ENCODE measurements at places on chromosomes 7 and 10.

DNA sequence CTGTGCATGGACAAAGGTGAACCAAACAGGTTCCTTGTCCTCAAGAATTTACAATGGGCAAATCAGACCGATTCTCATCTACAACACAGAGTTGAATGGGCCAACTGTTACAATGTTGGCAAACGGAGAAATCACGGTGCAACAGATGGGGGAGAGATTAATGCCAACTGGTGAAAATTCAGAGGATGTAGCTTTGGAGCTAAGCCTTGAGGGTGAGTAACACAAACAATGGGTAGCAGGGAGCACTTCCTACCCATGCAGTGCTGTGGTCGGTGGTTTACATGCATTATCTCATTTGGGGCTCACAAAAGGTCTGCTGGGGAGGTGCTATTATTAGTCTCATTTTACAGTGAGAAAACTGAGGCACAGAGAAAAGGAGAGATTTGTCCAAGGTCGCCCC is 902 bp upstream of the NFE2L3 start:
- DNase-seq, result no peak

DNA sequence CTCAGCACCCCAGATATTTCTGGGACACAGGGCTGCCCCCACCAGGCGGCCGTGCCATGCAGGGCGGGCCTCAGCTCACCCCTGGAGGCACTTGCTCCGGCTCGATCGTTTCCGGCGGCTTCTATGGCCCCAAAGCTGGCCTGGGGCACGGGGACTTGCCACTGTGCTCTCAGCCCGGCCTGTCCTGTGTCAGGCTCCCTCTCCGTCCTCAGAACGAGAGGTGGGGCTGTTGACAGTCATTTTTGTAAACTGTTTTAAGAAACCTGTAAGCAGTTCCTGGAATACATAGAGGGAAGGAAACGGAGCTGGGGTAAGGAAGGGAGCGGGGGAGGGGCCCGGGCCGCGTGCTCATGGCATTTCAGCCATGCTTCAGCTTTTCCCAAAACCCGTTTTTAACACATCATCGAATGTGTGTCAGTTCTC is 30.7 kb upstream of the PRKAR1B start:
- no peak for DNase-seq

GRCh38 chr7:69108097-69108496 is 490.2 kb upstream of the AUTS2 start:
- DNase-seq, result no peak

GRCh38 chr10:113528876-113529275 is 24.0 kb upstream of the HABP2 start:
- DNase-seq, result no peak

DNA sequence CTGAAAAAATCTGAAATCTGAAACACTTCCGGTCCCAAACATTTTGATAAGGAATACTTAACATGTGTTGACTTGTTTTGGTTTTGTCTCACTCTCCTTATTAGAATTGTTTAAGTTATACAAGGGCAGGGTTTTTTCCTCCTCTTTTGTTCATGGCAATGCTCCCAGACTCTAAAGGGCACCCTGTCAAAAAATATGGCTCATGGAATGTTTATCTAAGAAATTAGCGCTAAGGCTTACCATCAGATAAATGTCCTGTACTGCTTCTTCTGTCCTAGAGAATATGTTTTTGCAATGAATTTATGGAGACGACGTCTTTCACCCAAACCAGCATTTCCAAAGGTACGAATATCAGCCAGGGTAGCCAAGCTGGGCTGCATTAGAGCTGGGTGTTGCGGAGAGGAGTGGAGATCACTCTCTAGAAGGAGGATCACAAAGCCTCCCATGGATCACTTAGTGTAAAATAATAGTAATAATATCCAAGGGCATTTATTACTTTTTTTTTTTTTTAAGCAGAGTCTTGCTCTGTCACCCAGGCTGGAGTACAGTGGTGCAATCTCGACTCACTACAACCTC is 46.8 kb downstream of the ERLIN1 start:
- DNase-seq, result no peak

DNA sequence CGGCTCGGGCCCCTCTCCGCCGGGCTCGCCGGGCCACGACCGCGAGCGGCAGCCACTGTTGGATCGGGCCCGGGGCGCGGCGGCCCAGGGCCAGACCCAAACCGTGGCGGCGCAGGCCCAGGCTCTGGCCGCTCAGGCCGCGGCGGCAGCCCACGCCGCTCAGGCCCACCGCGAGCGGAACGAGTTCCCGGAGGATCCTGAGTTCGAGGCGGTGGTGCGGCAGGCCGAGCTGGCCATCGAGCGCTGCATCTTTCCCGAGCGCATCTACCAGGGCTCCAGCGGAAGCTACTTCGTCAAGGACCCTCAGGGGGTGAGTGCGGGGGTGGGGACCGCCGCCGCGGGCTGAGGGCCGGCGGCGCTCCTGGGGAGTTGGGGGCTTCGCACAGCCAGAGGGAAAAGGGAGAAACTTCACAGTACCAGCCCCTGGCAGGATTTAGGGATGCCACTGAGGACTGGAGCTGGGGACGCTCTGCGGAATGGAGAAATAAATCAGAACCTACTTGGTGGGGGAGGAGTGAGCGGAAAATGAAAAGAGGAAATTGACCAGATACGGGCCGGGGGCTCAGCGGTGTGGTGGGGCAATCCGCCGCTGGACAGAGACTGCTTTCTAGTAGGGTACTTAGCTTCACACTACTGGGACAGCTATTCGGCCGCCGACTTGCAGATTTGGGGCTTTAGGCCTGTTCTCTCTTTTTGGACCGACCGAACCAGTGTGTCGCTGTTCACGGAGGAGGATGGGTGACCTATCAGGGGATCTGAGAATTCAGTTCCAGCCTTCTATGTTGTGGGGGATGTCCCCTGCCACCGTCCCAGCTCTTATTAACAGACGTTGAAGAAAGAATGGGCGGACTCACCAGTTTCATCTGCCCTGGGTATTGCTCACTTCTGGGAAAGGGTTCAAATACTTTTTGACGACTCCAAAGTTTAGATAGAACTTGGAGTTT is 669 bp downstream of the PI4K2A start:
- peak; percentile 5 for DNase-seq

DNA sequence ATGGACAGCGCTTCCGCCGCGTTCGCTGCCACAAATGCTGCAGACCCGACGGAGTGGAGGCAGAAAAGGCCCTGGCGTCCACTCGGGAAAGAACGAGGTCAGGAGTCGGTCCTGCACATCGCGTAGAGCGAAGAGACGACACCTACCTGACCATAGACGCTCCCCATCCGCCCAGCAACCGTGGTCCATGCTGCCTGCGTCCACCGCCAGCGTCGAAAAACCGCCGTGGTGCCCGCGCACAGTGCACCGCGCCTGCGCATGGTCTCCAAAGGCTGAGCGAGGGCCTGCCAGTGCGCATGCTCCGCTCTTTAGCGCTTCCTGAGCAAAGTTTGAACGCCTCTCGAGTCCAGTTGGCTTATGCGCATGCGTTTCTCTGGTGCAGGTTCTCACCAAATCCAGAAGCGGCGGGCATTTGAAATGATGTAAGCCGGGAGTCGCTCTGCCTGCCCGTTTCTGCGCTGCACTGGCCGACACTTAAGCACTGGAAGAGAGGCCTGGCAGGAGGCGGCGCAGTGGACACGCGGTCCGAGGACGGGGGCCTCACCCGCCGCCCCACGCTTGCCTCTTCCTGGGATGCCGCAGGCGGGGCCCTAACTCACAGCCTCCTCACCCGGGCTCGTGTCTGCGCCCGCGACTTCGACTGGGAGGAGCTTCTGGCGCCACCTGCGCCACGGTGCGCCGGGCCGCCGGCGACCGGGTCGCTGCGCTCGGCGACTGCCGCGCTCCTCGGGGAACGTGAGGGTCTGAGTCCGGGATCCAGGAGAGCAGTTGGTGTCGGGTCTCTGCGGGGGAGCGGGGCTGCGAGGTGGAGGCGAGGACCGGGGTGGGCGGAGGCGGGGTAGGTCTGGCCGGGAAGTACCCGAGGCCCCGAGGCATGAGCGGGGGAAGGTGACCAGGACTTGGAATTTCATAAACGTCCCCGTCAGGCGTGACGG is at the start of gene FAM24B:
Gene FAM24B, minus strand, starts transcription at position 243 of the 935 bp plus-strand sequence. CDS start 29,066 bp downstream, outside the sequence.
- DNase-seq, result peak; percentile 91

DNA sequence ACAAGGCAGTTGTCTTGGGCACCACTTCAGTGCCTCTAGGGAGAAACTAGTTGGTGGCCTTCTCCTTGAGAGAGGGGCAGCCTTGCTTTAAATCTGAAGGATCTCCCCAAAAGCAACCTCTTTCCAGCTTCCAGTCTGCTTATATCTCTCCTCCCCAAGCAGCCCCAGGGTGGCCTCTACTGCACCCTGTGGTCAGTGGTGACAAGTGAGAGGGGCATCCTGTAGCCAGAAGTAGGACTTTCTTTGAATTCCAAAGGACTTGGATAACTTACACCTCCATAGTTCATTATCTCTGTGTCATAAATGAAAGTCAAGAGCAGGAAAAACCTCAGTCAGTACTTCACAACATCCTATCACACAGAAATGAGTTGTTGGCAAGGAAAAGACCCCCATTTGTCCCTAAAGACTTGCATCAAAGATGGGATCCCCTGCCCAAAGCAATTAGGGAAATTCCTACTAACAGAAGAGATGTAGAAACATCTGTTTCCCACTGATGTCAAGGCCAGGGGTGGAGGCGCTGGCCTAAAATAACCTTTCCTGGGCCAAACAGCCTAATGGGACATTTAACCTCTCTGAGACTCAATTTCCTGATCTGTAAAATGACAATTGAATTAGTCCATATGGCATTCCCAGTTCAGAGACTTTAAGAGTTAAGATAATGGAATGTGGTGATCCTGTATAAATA is 44.0 kb upstream of the ANKRD1 start:
- no peak for DNase-seq

- no peak for DNase-seq
Measured at GRCh38 chr7:128859232-128860157, 3.2 kb upstream of the ATP6V1F start.

DNA sequence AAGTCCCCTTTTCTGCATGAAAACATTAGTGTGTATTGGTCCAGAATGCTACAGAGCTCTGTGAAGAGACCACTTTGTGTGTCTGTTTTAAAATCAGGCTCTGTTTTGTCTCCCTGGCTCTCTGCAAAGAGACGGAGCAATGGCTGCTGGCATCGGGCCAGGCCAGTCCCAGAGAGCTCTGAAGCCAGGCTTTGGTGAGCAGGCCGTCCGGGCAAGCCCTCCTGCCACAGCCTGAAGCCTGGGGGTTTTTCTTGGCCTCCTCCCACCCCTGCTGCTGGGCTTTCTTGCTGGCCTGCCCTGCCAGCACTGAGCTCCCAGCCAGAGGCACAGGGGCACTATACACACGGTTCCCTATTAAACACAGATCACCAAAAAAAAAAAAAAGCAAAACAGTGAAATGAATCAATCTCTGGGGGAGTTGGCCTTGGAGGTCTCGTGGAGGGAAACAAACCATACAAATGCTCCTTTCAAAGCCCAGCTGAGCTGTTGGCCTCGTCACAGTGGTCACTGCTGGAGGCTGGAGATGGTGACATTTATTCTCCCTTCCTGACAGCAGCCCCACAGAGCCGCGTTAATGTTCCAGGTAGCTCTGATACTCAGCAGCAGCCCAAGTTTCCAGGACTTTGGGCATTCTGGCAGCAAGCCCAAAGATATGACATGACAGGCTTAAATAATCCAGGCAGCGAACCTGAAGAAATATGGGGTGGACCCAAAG is 237.2 kb downstream of the TCF7L2 start:
- no peak for DNase-seq

DNA sequence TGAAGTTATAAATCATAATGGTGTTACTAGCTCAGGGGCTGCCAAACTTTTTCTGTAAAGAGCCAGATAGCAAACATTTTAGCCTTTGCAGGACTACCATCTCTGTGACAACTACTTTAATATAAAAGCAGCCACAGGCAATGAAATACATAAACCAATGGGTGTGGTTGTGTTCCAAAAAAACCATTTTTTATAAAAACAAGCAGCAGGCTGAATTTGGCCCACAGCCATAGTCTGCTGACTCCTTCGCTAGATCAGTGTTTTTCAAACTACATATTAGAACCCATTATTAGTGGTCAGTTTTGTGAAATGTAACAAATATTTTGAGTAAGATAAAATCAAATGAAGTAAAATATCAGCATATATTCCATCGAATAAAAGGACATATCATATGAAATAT is 13.6 kb downstream of the GNG11 start:
- no peak for DNase-seq

- DNase-seq, result no peak
Measured at GRCh38 chr10:32105782-32106382, 49.7 kb upstream of the KIF5B start.

DNA sequence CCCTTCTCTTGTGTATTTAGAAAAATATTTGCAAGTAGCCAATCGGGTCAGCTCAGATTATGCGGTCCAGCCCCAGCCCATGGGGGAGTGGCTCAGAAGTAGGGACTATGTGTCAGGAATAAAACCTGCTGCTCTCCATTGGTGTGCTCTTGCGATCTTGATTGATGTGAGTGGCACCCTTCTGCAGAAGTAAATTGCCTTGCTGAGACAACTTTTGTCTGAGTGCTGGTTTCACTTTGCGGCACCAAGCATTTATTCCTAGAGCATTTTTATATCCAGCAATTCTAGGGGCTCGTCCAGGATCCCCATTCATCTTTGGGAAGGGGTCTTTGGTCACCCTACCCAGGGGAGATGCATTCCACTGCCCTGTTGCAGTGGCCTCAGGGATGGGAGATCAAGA is 26.1 kb upstream of the FAM221A start:
- DNase-seq, result no peak

- DNase-seq, result no peak
Measured at GRCh38 chr10:102597131-102597991, 46.9 kb upstream of the TRIM8 start.

- no peak for DNase-seq
Measured at GRCh38 chr7:93375603-93376002, 143.4 kb downstream of the VPS50 start.

GRCh38 chr10:115026056-115026745 is 67.0 kb upstream of the ATRNL1 start:
- no peak for DNase-seq

DNA sequence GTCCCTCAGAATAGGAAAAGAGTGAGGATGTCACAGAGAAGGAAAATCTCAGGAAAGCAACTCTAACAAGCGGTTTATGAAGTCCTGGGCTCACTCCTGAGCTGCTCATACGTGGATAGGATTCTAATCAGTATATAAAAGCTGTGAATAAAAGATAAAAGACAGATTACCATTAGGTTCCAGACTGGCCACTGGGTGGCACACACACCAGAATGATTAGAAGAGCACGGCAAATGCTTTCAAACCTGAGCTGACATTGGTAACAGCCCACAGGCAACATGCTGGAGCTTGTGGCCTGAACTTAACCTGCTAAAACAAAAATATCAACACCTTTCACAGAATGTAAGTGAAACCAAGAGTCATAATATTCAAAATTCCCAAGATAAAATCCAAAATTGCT is 370.8 kb downstream of the GRID1 start:
- DNase-seq, result peak; percentile 14

GRCh38 chr10:112442063-112442462 is 4.7 kb downstream of the ZDHHC6 start:
- no peak for DNase-seq

- no peak for DNase-seq
Measured at GRCh38 chr10:79025199-79025832, 43.5 kb upstream of the ZMIZ1 start.

- no peak for DNase-seq
Measured at GRCh38 chr10:52332815-52333214, 18.7 kb downstream of the DKK1 start.
